ENCODE measurements at places on chromosomes 2 and 18.
A peak's percentile ranks its signal among the peaks of the same experiment; 100 is the strongest.

DNA sequence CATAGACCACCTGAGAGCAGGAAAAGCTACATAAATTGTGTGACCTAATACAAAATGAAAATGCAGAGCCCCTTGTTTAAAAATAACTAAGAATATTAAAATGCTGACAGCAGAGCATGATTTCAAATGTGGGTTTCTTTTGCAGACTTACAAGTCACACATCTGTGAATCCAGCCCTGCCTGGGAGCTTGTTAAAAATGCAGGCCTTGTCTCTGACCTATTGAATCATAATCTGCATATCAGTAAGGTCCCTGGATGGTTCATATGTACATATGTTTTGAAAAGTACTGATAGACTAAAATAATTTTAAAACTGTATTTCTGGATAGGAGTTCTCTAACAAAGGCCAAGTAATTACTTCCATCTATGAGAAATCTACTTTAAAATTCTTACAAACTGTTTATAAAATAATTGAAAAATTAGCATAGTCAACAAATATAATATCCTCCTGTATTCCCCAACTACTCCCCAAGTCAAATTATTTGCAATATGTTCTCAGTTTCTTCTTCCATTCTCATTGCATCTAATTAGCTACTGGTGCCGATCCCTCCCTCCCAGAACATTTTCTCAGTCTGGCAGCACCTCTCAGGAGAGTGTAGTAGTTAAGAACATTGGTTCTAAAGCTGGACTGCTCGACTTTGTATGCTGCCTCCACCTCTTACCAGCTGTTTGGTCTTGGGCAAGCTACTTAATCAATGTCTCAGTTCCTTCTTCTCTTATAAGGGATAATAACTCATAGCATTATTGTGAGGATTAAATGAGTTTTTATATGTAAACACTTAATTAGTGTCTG is 1040.4 kb upstream of the CDH2 start:
- no peak for DNase-seq

- DNase-seq: no peak
Measured at GRCh38 chr2:158716121-158716791, 78.9 kb upstream of the DAPL1 start.

GRCh38 chr2:163142618-163143017 is 304.1 kb upstream of the KCNH7 start:
- no peak for DNase-seq

- peak; percentile 34 for DNase-seq
Measured at GRCh38 chr2:65055422-65056214, 598 bp upstream of the CEP68 start.

- no peak for DNase-seq
Measured at GRCh38 chr2:197777823-197778407, 7.2 kb downstream of the BOLL start.

DNA sequence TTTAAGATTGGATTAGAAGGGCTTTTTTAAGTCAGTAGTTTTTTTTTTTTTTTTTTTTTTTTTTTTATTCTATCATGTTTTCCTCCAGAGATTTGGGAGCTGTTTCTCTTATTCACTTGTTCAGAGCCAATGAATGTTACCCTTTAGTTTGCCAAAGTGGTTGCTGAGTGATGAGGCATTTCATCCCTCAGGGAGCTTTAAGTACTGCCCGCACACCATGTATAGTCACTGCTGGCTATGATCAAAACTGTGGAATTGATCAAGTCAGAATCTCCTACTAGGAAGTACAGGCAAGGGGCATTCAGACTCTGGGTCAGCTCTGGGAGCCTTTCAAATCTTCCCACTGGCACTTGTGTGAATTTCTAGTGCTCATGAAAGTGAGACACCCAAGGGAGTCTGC is 201.6 kb downstream of the IKZF2 start:
- no peak for DNase-seq

- DNase-seq: no peak
Measured at GRCh38 chr2:169104848-169105247, 35.5 kb downstream of the DHRS9 start.

DNA sequence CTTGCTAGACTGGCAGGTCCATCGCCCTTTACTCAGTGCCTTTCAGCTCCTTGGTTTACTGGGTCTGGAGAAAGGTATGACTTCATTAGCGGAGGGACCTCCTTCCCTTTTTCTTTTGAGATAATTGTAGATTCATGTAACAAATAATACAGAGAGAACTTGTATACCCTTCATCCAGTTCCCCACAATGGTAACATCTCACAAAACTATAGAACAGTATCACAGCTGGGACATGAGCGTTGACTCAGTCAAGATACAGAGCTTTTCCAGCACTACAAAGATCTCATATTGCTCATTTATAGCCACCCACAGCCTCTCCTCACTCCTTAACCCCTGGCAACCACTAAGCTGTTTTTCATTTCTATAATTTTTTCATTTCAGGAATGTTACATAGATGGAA is 59.8 kb downstream of the ZNF532 start:
- DNase-seq: no peak

DNA sequence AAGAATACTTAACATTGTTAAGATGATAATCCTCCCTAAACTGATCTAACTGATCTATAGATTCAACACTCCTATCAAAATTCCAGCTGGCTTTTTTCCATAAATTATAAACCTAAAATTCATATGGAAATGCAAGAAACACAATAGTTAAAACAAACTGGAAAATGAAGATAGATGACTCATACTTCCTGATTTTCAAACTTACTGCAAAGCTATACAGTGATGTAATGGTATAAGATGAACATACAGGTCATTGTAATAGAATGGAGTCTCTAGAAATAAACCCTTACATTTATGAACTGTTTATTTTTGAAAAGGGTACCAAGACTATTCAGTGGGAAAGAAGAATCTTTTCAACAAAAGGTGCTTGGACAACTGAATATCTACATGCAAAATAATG is 32.3 kb downstream of the UBXN4 start:
- no peak for DNase-seq

- DNase-seq: no peak
Measured at GRCh38 chr18:67280486-67281242, 235.9 kb downstream of the DSEL start.

DNA sequence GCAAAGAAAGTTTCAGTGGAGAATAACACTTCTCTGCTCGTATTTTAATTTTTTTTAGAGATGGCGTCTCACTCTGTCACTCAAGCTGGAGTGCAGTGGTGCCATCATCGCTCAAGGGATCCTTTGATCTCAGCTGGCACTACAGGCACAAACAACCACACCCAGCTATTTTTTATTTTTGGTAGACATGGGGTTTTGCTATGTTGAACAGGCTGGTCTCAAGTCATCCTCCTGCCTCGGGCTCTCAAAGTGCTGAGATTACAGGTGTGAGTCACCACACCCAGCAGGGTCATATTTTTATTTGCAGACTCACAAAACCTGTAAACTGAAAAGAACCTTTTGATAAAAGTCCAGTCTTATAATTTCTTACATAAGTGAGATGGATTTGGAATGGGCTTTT is 2.6 kb downstream of the TRAK2 start:
- DNase-seq: no peak

DNA sequence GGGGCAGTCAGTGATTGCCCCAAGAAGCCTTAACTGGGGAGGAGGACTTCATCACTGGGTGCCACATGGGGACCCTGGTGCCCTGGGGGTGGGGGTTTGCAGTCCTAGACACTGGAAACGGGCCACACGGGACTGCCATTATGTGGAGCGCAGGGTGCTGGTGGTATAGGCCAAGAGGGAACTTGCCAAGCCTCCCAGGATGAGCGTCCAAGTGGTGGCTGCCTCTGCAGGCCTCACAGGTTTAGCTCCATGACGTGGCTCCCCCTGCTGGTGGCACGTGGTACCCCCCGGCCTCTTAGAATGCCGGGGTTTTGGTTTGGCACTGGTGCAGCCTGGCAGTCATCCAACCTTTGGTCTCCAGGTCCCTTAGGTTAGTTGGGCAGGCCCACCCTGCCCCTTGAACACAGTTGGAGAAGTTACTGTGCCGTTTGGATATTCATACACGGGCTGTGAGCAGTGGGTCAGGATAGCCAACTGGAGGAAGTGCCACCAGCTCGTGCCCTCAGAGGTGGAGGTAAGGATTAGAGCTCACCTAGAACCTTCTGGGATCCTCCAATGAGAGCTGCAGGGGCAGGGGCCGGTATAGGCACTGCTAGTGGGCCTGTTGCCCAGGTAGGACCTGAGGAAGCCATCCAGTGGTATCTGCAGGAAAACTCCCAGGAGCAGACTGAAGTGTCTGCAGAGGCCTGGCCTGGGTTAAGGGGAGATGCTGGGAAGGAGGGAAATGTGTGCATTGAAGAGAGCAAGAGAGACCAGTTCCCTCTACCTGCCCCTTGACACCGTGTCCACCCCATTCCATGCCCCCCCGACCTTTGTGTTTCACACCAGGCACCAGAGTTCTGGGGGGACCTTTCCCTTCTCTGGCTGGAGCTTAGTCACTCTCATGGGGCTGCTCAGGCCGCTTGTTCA is 5.7 kb downstream of the PTMA start:
- peak; percentile 80 for DNase-seq

- DNase-seq: no peak
Measured at GRCh38 chr18:55115606-55116005, 156.3 kb upstream of the CCDC68 start.

DNA sequence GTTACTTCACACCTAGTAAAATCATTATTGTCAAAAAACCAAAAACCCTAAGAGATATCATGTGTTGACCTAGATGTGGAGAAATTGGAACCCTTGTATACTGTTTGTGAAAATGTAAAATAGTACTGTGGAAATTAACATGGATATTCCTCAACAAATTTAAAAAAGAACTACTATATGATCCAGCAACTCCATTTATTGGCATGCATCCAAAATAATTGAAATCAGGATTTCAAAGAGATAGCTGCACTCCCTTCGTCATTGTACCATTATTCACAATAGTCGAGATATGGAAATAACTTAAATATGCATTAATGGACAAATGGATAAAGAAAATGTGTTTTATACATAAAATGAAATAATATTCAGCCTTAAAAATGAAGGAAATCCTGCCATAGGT is 105.3 kb upstream of the ZC3H15 start:
- DNase-seq: no peak

GRCh38 chr2:68237976-68238580 is 14.3 kb downstream of the PPP3R1 start:
- DNase-seq: no peak

GRCh38 chr2:44358503-44358902 is 2.8 kb downstream of the PREPL start:
- peak; percentile 1 for DNase-seq

- no peak for DNase-seq
Measured at GRCh38 chr2:41101281-41101680, 649.4 kb upstream of the SLC8A1 start.

DNA sequence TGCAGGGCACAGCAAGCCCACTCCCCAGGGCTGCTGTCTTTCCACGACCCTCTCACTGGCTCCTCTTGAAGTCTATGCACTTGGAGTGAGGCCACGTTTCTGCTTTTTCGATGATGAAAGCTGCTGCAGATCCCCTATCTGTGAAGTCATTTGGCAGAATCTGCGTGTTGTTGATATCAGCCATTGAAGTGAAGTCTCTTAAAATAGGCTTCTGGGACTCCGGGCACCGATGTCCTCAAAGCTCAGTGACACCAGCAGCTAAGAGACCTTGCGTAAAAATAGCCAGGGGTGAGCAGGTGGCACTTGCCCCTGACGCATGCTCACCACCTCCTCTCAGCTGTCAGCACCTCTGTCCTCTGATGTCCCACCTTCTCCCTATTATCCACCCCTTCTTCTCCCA is 89.4 kb upstream of the FHL2 start:
- DNase-seq: no peak

- DNase-seq: peak; percentile 36
Measured at GRCh38 chr18:63320975-63321265, 1.4 kb upstream of the BCL2 start.
